ENCODE measurements at places on chromosomes 7 and 10.

GRCh38 chr7:82625377-82625776 is 181.8 kb upstream of the CACNA2D1 start:
- DNase-seq: no peak

DNA sequence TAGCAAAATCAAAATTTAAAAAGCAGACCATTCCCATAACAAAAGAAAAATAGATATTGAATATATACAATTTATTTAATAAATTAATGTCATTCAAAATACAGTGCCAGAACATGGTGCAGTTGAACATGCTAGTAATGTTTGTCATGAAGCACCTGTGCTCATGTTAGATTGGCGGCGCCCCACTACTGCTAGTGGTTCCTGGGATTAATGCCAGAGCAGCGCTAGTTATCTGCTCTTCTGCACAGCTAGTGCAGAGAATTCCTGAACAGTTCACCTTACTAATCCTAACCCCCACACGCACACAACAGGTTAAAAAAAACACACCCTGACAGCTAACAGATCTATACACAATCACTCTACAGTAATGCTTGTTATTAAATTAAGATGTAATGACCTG is 23.4 kb downstream of the KBTBD2 start:
- DNase-seq: no peak

- no peak for DNase-seq
Measured at GRCh38 chr10:4170633-4171314, 385.8 kb upstream of the KLF6 start.

DNA sequence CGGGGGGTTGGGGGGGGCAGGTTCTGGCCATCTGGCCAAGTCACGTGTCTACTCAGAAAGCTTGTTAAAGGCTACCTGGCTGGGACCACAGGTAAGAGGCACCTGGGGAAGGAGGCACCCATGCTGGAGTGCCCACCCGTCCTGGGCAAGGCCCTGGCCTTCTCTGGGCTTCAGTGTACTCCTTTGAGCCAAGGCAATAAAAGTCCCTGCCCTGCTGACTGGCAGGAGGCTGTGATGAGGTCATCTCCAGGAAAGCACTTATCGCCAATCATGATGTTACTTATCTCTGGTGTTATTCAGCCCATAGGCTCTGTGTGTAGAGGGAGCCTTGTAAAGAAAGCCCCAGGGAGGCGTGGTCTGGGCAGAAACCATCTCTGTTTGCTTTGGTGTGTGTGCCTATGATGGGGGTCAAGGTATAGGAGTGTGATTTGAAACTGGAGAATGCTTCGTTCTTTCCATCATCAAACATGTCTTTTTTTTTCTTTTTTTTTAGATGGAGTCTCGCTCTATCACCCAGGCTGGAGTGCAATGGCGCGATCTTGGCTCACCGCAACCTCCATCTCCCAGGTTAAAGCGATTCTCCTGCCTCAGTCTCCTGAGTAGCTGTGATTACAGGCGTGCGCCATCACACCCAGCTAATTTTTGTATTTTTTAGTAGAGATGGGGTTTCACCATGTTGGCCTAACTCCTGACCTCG is 2.5 kb upstream of the CLDN4 start:
- no peak for DNase-seq

DNA sequence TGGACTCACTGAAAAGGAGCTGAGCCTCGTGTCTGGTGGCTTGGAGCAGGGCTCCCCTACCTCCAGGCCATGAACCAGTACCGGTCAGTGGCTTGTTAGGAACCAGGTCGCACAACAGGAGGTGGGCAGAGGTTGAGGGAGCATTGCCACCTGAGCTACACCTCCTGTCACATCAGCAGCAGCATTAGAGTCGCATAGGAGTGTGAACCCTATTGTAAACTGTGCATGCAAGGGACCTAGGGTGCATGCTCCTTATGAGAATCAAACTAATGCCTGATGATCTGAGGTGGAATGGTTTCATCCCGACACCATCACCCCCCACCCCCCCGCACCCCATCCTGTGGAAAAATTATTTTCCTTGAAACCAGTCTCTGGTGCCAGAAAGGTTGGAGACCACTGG is 50.4 kb downstream of the TSPAN15 start:
- no peak for DNase-seq

DNA sequence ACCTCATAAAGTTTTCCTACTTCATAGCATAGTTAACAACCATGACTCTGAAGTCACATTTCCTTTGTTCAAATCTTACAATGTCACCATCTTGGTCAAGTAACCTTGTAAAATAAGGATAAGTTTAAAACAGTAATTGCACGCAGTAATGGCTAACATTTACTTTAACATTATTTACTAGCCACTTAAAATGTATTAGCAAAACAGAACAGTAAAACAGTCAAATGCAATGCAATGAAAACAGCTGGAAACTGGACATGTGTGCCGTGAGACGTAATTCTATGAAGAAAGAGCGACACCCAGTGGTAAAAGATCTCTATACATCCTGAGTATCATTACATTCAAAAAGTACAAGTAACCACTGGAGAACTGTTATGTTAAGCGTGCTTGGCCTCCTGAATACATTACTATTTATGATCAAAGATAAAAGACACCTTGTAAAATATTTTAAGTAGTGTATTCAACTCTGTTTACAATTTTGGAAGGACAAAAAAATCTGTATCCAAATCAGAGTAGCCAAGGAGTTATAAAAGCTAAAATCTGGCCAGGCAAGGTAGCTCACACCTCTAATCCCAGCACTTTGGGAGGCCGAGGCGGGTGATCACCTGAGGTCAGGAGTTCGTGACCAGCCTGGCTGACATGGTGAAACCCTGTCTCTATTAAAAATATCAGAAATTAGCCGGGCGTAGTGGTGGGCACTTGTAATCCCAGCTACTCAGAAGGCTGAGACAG is 27.2 kb downstream of the ATE1 start:
- DNase-seq: peak; percentile 73

DNA sequence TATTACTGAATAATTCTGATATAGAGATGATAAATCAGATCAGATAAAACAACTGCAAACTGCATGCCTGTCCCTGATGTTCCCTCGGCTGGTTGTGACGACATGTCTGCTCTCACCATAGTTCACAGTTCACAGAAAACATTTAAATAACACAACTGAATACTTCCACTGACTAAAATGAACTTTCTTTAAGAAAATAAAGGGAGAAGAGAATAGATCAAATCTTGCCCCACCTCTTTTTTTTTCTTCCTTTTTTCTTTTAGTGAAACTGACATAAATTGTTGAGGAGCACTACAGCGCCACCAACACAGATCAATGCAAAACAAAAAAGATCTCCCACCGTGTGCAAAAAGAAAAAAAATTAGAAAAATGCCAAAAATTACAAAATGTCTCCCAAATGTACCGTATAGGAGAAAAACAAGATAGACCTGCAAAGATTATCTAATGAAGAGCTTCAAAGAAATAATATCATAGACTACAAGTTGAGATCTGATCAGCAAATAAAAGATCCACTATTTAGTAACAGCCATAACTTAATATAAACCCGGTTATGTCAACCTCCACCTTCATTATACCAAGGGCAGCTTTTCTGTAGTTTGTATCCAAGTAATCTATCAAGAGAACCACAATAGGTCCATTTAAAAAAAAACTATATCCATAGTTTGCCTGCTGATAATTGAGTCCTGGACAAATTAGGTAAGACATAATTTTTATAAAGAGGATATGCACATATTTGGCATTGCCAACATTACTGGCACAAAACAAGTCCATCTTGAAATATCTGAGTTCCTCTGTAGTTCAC is 30.7 kb upstream of the EPC1 start:
- no peak for DNase-seq

- DNase-seq: no peak
Measured at GRCh38 chr10:45509491-45509890, 135.5 kb downstream of the ALOX5 start.

DNA sequence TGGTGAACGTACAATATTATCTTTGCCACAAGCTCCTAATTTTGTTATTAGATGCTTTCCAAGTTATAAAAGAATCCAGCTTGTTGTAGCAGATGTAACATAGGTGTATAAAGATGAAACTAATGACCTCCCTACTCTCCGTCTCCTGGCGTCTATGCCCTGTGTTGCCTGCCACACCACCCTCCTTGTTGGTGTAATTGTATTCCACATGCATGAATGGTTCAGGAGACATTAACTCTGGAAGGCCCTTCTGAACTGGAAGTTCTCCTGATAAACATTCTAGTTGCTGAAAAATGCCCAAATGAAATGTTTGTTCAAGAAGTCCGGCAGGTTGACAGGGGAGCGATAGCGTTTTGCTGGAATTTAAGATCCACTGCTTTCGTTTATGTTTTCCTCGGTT is 53.9 kb upstream of the SEPHS1 start:
- DNase-seq: no peak

DNA sequence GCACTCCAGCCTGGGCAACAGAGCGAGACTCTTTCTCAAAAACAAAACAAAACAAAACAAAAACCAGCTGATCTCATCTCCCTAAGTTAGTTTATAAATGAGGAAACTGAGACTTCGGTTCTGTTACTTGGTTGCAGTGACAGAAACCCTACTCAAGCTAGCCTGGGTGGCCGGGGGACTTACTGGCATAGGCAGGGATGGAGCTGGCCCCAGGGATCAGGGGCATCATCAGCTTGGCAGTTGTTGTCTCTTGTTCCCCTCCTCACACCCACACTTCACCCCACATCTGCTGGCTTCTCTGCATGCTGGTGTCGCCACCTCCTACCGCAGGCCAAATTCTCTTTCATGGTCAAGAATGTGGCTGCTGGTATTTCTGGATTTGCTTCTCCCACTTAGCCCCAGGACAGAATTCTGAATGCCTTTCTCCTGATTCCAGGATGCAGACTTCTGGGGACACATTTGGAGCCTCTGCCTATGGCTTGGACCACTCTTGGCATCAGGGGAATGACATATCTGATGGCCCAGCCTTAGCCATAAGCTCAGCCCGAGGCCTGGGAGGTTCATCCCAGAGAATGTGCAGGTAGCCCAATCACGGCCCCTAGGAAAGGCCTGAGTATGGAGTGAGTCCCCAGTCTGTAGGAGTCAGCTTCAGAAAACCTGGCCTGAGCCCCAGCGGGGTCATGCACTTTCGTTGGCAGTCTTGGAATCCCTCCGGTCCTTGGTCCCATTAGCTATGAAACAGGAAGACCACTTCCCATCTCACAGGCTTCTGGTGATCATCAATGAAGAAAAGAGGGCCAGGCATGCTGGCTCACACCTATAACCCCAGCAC is 41.6 kb upstream of the CTBP2 start:
- DNase-seq: no peak

DNA sequence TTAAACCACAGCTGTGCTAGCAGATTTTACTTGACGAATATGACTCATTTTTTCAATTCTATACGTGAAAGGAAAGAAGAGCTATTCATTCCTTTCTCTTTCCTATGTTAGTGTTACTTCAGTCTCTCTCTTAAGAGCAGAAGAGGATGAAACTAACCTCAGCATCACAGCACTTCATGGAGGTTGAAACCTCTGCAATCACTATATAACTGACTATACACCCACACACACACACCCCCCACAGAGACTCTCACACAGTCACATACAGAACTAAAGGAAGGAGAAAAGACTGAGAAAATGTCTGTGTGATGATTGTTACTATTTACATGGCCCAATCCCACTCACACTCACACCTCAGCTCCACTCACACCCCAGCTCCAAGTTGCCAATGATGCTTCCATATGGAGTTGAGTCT is 104.2 kb downstream of the KIF20B start:
- no peak for DNase-seq

- DNase-seq: no peak
Measured at GRCh38 chr7:29258951-29259350, 64.4 kb downstream of the CHN2 start.

GRCh38 chr7:11182736-11183135 is 209.1 kb downstream of the PHF14 start:
- no peak for DNase-seq

GRCh38 chr7:25405736-25406135 is 177.4 kb upstream of the NPVF start:
- DNase-seq: no peak

DNA sequence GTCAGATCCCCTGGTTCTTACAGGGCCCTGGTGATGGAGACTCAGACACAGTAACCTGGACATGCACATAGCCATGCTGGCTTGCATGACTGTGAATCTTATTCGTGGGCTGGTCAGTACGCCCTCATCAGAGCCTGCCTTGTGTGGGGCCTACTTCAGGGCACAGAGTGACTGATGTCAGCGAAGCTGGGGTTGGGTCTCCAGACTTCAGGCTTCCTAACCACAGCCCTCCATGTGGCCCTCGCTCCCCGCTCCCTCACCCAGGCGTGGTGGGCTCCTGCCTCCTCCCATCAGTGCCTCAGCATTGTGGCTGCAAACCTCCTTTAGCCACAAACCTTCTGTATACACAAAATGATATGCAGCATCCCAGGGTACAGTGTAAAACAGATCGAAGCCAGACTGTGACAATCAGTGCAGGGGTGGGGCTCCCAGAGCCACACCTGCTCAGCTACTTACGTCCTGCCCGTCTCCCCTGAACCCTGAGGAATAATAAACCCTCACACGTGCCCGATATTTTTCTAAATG is 7.1 kb upstream of the C10orf105 start:
- DNase-seq: no peak

- DNase-seq: no peak
Measured at GRCh38 chr7:142771353-142771723, 568 bp downstream of the PRSS2 start.

- DNase-seq: no peak
Measured at GRCh38 chr10:123512901-123513775, 153.0 kb upstream of the GPR26 start.

GRCh38 chr7:142313528-142313927 is 55.7 kb upstream of the PRSS58 start:
- DNase-seq: no peak

DNA sequence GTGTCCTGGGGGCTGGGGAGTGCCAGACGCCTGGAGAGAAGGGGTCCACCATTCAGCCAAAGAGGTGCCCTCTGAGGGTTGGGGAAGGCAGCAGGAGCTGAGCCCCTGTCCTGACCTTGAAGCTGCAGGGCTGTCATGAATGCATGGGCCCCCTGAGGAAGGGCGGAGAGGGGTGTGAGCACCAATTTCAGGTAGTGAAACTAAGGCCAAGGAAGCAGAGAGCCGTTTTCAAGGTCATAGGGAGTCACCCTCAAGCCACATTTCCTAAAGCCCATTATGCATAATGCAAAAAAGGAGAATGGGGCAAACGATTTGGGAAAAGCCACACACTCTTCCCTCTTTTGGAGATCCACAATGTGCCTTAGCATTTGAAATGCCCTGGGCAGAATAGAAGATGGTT is 37.2 kb downstream of the FIGNL1 start:
- DNase-seq: no peak

GRCh38 chr10:52836816-52837215 is 64.2 kb upstream of the MBL2 start:
- DNase-seq: no peak

- DNase-seq: no peak
Measured at GRCh38 chr10:43774234-43774769, 125.6 kb upstream of the ZNF32 start.

- DNase-seq: no peak
Measured at GRCh38 chr7:16935341-16935735, 53.6 kb upstream of the AGR3 start.

DNA sequence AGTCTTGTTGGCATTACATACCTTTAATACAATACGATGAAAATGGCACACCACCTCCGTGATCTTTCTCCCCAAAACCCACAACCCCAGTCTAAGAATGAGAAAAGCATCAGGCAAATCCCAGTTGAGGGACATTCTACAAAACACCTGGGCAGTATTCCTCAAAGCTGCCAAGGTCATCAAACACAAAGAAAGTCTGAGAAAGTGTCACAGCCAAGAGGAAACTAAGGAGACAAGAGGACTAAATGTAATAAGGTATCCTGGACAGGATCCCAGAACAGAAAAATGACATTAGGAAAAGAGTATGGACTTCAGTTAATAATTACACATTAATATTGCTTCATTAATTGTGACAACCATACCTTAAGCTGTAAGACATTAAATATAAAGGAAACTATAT is 14.5 kb upstream of the FRMD4A start:
- DNase-seq: no peak
